T-helper 1 cell (primary cell): ENCODE measurements at places on chromosomes 13 and 19.
A peak's percentile ranks its signal among the peaks of the same experiment; 100 is the strongest.

- no peak for DNase-seq
Observed at GRCh38 chr13:79880818-79881217, 399.9 kb downstream of the NDFIP2 start.

DNA sequence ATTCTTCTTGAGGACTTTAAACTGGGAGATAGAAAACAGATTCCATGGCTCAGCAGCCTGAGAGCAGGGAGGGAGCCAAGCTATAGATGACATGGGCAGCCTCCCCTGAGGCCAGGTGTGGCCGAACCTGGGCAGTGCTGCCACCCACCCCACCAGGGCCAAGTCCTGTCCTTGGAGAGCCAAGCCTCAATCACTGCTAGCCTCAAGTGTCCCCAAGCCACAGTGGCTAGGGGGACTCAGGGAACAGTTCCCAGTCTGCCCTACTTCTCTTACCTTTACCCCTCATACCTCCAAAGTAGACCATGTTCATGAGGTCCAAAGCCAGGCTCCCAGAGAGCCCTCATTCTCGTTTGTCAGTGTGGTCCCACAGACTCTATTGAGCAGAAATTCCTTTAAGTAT, 8.1 kb downstream of the N4BP2L1 start:
- no peak for DNase-seq

- no peak for DNase-seq
Observed at GRCh38 chr13:90302107-90302506, 1045.4 kb upstream of the MIR17HG start.

DNA sequence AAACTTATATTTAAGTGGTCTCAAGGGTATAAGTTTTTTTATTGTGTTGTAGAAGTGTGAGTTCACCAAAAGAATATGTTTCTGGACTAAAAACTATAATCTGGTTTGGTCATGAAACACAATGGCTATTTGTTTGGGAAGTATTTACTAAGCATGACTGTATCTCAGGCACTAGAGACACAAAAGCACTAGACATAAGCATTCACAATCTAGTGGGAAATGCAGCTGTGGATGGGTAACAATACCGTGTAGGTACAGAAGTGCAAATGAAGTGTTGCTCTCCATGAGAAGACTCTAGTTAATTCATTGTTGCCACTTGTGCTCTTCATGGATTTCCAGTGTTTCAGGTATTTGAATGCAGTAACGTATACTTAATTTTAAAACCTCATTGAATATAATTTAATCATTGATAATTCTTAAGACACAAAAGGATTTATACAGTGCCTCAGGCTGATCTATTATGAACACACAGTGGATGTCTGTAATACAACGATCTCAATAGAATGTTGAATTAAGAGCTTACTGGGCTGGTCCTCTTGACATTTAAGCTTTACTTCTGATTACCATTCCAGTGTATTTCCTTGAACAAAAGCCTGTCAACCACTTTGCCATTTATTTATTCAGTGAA, 50.9 kb downstream of the TPT1 start:
- DNase-seq = no peak

DNA sequence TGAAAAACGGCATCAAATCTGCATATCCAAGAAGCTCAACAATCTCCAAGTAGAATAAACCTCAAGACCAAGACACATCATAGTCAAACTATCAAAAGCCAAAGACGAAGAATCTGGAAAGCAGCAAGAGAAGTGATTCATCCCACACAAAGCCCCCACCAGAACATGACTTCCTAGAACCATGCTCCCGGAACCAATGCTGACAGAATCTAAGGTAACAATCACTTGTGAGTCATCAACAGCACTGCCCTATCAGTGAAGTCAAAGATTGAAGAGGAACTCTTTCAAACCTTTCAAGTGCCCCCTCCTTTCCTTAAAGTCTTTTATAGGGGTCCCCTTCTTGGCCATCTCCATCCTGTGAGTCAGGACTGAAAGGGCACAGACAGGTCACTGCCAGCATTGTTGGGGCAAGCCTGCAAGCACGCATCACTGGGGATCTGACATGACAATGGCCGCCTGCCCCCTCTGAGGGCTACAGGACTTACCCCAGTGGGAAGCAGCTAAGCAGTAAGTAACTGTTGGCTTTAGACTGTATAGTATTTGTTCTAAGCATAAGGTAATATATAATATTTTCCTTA, at the start of gene CCDC70:
Gene CCDC70 (plus strand): TSS at position 247 of the 578 bp plus-strand sequence. CDS start 3,443 bp downstream, outside the sequence.
- no peak for DNase-seq

- DNase-seq = no peak
Observed at GRCh38 chr13:107275312-107275711, 707.4 kb upstream of the ARGLU1 start.

DNA sequence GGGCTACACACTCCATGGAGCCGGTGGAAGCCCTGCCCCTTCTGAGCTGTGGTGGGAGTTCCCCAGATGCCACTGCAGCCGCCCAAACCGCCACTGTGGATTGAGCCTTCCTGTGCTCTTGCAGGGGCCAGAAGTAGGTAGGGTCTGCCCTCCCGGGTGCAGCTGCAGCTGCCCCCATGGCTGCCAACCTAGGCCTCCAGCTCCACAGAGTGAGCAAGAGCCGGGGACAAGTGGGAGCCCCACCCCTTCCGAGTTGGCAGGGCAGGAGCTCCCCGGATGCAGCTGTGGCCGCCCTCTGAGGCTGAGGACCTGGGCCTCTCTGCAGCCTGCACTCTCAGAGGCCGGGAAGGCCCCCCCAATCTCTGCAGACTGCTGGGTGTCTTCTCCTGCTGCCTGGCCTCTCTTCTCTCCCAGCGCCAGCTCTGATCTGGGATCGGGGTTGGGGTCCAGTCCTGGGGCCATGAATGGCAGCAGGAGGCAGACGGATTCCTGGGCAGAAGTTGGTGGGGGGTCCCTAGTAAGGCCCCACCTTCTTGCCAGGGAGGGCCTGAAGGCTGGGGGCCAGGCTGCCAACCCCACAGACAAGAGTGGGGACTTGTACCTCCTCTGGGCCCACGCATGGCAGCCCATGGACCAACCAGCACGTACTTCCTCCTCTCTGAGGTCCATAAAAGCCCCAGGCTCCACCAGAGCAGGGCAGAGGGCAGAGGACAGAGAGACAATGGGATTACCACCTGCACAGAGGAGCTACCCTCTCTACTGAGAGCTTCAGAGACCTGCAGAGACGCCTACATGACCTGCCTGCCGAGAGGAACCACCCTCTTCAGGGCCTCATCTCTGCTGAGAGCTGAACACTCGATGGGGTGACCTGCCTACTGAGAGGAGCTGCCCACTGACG, 28.9 kb downstream of the AP2S1 start:
- DNase-seq = peak; percentile 44

GRCh38 chr13:35643625-35644024, 167.1 kb upstream of the MAB21L1 start:
- no peak for DNase-seq

DNA sequence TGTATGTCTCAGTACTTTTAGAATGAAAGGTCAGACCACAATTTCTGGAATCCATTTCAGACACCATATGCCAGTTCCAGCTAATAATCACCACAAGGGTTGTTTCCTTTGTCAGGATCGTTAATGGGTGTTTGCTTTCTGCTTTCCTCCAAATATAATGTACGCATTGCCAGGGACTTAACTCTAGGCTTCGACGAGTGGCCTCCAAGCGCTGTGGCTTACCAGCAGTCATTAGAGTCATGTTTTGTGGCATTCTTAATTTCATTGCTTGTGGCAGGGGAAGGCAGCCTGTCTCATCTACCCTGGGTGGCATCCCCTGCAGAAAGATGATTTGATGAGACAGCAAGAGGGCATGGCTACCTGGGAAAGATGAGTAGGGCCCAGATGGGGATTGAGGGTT, 22.5 kb downstream of the SAFB start:
- no peak for DNase-seq

- no peak for DNase-seq
Observed at GRCh38 chr19:55471266-55471665, 5.2 kb upstream of the ZNF628 start.

DNA sequence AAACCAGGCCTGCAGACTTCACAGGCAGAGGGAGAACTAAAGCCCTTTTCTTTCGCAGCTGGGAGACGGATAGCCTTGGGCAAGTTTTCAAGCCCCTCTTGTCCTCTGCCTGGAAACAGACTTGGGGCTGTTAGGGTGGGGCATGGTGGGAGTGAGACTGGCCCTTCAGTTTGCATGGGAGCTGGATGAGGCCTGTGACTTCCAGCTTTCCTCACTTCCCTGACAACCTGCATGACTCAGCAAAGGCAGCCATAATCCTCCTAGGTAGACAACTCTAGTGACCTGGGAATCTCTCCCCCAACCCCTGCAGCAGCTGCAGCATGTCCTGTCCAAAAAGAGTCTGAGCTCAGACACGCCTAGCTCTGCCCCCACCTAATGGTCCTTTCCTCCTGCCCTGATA, 93.0 kb downstream of the POSTN start:
- no peak for DNase-seq

DNA sequence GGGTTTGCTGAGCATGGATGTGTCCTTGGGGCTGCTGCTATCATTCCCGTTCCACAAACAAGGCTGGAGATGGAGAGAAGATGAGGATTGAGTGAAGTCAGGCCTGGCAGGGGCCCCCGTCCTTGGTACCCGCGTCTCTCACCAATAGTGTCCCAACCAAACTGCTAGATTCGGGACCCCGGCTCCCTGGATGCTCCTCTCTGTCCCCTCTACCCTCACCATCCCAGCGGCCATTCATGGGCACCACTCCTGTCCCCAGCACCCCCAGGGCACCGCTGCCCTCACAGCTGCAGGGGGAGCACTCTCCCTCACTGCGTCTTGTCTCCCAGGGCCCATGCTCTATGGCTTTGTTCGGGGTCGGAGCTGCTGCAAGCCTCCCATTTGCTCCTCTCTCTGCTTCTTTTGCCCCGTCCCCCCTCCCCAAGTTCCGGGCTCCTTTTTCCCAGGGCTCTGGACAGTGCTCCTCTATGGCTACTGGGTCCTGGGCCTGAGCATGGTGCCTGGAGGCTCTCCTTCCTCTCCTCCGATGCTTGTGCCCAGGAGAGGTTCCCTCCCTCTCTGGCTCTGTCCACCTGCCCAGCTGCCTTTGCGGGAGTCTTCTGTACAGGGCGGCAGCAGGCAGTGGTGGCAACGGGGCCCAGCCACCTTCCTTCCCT, 219.5 kb downstream of the TEX29 start:
- DNase-seq = no peak

GRCh38 chr19:14089662-14090508, 666 bp downstream of the SAMD1 start:
- DNase-seq = peak; percentile 23

GRCh38 chr13:50691176-50691680, 152.3 kb downstream of the DLEU7 start:
- DNase-seq = no peak

DNA sequence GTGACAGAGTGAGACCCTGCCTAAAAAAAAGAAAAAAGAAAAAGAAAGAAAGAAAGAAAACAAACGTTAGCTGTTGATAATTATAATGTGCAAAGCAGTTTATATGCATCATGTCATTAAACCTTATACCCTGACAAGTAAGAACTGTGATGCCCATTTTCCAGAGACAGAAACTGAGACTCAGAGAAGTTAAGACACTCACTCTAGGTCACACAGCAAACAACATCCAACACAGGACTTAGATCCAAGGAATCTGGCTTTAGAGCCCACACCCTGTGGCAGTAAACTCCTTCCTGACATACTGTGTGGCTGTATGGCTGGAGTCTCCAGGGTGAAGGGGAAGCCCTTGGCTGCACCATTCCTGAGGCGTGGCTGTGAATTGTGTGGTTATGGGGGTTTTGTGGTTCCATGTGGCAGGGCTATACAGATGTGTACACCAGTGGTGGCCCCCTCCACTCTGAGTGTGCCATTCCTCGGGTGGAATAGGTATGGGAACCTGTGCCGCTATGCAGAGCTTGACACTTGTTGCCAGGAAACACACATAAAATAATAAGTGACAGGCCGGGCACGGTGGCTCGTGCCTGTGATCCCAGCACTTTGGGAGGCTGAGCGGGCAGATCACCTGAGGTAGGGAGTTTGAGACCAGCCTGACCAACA, 15.6 kb downstream of the AXL start:
- no peak for DNase-seq

DNA sequence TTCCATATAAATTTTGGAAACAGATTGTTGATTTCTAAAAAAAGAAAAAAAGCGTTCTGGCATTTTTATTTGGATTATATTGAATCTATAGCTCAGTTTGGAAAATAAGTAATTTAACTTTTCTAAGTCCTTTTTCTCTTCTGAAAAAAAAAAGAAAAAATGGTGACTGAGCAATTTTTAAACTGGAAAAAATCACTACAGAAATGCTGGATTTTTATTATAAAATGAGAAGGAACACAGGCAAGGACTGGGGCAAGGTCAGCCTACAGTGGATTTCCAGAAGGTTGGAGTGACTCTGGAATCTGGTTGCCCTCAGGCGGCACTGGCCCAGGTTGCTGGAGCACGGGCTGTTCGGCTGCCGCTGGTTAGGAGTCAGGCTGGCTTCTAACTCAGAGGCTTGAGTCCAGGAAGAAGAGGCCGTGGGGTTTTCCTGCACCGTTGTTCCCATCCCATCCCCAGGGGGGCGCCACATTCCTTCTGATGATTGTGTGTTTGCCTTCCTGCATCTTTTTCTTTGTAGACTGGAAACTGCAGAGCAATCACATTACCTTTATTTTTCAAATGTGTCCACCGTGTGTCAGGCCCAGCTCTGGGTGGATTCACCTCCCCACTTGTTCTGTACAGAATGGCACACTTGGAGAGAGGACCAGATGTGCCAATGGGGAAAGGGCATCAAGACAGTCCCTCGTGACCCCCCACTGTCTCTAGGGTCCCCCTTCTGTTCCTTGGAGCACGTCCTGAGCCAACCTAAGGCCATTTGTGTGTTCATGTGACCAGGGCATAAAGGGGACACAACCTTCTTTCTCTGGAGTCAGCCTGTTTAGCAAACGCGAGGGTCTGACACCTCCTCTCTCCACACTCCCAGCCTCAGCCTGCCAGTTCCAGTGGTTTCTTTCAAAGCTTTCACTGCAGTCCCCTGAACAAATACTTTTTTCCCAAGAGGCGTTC, 44.5 kb upstream of the GTF3A start:
- DNase-seq = peak; percentile 24

DNA sequence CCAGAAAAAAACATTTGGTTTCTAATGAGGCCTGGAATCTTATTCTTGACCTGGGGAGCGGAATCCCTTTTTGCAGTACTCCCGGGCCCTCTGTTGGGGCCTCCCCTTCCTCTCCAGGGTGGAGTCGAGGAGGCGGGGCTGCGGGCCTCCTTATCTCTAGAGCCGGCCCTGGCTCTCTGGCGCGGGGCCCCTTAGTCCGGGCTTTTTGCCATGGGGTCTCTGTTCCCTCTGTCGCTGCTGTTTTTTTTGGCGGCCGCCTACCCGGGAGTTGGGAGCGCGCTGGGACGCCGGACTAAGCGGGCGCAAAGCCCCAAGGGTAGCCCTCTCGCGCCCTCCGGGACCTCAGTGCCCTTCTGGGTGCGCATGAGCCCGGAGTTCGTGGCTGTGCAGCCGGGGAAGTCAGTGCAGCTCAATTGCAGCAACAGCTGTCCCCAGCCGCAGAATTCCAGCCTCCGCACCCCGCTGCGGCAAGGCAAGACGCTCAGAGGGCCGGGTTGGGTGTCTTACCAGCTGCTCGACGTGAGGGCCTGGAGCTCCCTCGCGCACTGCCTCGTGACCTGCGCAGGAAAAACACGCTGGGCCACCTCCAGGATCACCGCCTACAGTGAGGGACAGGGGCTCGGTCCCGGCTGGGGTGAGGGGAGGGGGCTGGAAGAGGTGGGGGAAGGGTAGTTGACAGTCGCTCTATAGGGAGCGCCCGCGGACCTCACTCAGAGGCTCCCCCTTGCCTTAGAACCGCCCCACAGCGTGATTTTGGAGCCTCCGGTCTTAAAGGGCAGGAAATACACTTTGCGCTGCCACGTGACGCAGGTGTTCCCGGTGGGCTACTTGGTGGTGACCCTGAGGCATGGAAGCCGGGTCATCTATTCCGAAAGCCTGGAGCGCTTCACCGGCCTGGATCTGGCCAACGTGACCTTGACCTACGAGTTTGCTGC, at the start of gene ICAM4:
Gene ICAM4 (plus strand): TSS at position 153 of the 935 bp plus-strand sequence. CDS start 58 bp downstream, at position 211.
- DNase-seq = no peak
